A549 treated with Mapracorat at 1 μM for 4 hours (cell line): ENCODE measurements at places on chromosomes 3 and 15. TPM values are rescaled to one million over a fixed set of nuclear protein-coding genes. Genes with fewer than 3 reads are reported as not detected.

COL8A1 gene
- total RNA-seq, result not detected in 5 replicates

MAGEL2 gene
- not detected in 5 replicates for total RNA-seq

GOLGA6A gene
- 0.07 to 0.26 TPM (median 0.10 TPM) in 5 replicates for total RNA-seq

GRM7 gene
- not detected in 5 replicates for total RNA-seq

CCRL2 gene
- 0.07 to 0.17 TPM (median 0.11 TPM) in 4 of 5 replicates, not detected in the other for total RNA-seq

RTP1 gene
- total RNA-seq, result not detected in 5 replicates

CACNA2D2 gene
- 0.50 to 0.79 TPM (median 0.72 TPM) in 5 replicates for total RNA-seq

LIPH gene
- 4.9 to 5.9 TPM (median 5.5 TPM) in 5 replicates for total RNA-seq

GABRA5 gene
- total RNA-seq, result 80.9 to 122 TPM (median 102 TPM) in 5 replicates

INO80 gene
- total RNA-seq, result 12.2 to 15.4 TPM (median 12.3 TPM) in 5 replicates

CHRD gene
- 0.13 to 0.46 TPM (median 0.15 TPM) in 4 of 5 replicates, not detected in the other for total RNA-seq

CACNA1D gene
- 0.36 to 1.4 TPM (median 0.57 TPM) in 5 replicates for total RNA-seq

SCG5 gene
- 1.9 to 2.4 TPM (median 2.3 TPM) in 5 replicates for total RNA-seq

ATRIP gene
- 8.6 to 10.3 TPM (median 9.8 TPM) in 5 replicates for total RNA-seq

NPAP1 gene
- not detected in 5 replicates for total RNA-seq

WDR93 gene
- 0.07 to 0.25 TPM (median 0.19 TPM) in 5 replicates for total RNA-seq

AHSG gene
- total RNA-seq, result 0.08 to 0.11 TPM in 2 of 5 replicates, not detected in the others

CD86 gene
- not detected in 5 replicates for total RNA-seq

UBA7 gene
- 0.30 to 0.70 TPM (median 0.41 TPM) in 5 replicates for total RNA-seq

AP3S2 gene
- total RNA-seq, result 33.2 to 62.5 TPM (median 38.2 TPM) in 5 replicates

CKMT1A gene
- total RNA-seq, result 2.0 to 3.5 TPM (median 2.7 TPM) in 5 replicates
